RPMI7951 (cell line): ENCODE measurements at places on chromosomes 7 and 10.

DNA sequence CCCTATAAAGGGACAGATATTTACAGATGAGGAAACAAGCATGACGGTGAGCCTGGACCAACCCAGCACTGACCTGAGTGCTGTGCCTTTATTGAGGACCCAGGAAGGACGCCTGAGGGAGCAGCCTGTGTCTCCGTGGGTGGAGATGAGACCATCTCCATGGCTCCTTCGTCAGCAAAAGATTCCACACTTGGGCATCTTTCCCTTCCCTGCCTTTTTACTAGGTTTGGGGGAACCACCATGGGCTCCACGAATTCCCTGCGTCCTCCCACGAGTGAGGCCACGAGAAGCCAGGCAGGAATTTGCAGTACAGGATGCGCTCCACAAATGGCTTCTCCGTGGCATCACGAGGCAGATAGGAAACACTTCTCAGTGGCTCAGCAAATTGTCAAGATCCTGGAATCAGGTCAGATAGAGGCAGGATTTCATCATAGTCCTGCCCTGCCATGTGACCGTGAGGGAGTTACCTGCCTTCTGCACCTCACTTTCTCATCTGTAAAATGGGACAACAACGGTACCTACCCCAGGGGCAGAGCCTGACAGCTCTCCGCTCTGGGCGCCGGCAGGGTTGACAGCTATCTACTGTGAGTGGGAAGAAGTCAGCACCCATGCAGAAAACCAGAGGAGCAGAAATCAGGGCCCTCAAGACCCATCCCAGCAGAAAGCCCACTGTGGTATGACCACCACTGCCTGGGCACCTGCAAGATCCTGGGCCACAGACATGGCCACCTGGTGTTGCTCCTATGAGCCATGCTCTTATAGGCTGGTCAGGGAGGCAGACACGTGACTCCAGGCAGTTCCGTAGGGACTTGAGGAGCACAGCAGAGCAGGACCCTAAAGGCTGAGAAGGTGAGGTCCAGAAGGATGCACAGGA is 80.1 kb downstream of the GRID1 start:
- no peak for DNase-seq

DNA sequence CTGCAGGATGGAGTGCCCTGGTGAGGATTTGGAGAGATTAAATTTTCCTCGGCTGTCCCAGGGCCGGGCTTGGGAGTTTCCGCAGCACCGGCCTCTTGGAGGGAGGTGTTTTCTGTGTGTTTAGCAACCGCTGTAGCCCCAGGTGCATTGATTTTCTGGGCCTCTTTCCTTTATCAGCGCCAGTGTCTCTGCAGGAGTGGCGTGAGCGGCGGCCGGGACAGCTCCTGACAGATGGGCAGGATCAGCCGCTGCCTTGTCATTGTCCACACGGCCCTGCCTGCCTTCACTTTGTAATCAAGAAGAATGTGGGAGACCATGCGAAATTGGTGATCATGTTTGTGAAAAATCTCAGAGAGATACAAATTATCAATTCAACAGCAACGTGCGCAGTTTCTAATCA is 32.4 kb downstream of the NKX6-2 start:
- no peak for DNase-seq

GRCh38 chr7:81159402-81159801 is 240.6 kb upstream of the SEMA3C start:
- peak; percentile 87 for DNase-seq

DNA sequence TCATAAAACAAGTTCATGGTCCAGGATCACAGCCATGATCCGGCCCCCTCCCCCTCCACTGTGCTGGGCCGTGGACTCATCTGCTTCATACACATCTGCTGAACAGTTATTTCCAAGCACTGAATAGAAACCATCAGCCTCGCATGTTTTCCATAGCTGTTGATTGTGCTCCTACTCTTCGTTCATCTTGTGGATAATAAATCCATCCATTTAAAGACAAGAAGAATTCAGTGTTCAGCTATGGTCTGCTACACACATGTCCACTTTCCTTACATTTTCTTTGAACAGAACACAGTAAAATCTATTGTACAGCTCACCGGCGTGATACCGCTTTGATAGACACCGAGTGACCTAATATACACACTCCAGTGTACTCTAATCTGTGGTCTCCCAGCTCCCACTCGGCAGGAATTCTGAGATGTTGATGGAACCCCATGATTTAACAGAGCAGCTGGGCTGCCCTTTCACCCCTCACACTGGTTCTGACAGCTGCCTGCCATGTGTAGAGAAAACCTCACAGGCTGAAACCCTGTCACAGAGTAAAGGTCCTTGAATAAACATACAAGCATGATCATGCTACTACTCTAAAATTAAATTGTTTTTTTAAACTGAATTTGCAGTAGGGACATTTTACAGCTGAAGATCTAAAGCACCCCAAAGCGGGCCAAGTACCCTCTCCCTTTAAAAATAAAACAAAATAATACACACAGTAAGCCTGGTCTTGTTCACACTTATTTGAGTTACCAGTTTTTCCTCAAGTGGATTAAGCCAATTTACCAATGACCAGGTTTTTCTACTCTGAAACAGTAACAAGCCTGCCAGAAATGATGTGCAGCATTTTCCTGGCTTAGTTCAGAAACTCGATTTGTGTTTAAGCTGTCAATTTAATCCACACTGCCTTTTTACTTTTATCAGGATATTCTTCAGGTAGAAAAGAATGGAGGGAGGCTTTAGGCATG is 95.1 kb upstream of the FZD1 start:
- no peak for DNase-seq

GRCh38 chr10:117684046-117684610 is 141.6 kb downstream of the EMX2 start:
- no peak for DNase-seq

- no peak for DNase-seq
These were observed 62.2 kb upstream of the ECHDC3 start for GRCh38 chr10:11679946-11680345.

GRCh38 chr10:48913674-48914073 is 26.0 kb downstream of the LRRC18 start:
- no peak for DNase-seq

- no peak for DNase-seq
These were observed 92.7 kb downstream of the NRG3 start for GRCh38 chr10:81967716-81968115.

DNA sequence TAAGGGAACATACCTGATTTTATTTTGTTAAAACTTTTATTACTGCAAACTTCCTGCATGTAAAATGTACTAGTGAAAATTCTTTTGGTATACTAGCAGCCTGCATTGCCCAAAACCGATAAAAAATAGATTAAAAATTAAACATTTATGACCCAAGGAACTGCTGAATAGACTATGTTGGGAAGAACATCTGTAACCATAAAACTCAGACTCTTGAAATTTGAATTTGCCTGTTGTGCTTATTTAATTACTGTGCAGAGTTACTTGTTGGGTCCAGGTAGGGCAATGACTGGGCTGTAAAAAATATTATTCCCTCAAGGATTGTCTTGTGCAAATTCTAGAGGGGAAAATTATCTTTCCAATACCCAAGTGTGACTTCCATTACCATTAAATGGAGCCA is 193.5 kb upstream of the PITRM1 start:
- no peak for DNase-seq

DNA sequence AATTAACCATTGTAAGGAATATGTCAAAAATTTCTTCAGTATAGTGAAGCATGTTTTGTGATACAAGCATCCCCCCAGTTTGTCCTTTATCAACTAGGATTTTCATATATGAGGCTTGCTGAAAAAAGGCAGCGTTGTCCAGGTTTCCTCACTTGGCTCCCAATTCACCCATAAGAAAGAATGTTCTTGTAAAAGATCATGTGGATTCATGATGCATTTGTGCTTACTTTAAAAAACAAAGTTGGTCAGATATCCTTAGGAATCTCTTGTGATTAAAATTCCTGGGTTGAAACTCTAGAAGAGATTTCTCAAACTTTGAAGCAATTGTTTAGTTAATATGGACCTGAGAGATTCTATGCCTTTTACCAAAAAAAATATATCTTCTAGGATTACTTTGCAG is 181.8 kb downstream of the KIAA1217 start:
- DNase-seq: no peak

- DNase-seq: no peak
These were observed 138.6 kb downstream of the ADAM22 start for GRCh38 chr7:88072715-88073055.

DNA sequence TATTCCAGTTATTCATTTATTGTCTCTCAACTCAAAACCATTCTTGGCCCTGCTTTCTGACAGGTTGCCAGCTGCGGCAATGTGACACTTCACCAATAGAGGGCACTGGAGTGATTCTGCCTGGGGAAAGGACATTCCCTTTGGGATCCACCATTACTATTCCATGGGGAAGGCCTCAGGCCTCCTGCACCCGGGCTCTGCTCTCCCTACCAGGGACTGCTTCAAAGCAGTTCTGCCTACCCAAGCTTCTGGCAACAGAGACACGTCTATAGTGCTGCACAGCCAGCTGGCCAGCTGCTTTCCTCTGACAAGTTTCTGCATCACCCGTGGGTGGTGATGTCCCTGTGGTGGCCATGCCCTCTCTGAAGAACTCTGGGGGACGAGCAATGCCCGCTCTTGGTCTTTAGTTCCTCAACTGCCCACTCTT is 163.8 kb downstream of the ELMO1 start:
- DNase-seq: no peak

GRCh38 chr10:30709229-30709628 is 79.7 kb upstream of the LYZL2 start:
- no peak for DNase-seq

DNA sequence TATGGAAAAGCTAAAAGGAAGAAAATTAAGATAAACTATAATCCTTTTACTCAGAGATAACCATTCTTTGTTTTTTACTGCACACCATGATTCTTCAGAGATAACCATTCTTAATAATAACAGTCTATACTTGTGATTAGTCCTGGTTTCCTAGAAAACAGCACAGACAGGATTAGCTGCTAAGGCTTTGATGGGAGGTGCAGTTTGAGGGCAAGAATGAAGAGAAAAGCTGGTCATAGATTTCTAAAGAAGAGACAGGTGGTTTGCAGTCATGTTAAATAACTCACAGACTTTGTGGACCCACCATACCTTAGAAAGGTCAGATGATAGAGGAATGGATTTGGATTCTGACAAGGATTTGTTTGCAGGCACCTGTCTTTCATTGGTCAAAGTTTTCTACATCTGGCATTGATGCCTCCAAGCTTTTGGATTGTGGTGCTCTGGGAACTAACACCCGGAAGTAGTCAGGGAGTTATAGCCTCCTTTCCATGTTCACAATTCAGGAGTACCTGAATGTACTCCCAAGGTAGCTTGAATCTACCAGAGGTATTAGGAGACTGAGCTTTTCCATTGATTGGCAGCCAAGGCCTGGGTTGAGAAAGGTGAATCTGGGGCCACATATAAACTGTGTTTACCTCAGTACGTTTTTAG is 3.7 kb downstream of the SMC3 start:
- DNase-seq: no peak

DNA sequence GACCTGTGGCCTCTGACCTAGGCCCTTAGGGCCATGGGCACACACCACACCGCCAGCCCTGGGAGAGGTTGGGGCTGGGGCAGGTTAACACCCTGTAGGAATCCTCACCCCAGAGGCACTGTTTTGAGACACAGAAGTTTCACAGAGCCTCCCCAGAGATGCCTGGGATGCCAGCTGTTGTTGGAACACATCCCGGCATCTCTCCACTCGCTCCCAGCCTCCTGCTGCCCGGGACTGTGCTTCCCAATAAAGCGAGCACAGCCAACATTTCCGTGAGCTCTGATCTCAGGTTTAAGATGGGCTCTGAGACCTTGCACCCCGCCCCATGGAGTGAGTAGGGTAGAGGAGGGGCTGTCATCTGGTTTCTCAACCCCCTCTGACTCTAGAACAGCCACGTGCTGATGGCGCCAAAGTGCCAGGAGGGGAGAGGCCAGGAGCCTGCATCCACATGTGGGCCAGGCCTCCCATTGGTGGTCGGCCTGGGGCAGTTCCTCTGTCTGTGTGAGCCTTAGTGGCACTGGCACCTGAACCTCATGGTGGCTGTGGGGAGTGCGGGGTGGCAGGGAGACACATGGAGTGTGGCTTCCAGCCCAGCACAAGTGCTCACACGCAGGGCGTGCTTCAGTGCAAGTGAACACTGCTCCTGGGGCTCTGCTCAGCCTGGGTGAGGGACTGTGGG is 54.7 kb downstream of the RASGEF1A start:
- DNase-seq: no peak

- DNase-seq: no peak
These were observed 13.5 kb downstream of the DYNC2I1 start for GRCh38 chr7:158869876-158870275.

DNA sequence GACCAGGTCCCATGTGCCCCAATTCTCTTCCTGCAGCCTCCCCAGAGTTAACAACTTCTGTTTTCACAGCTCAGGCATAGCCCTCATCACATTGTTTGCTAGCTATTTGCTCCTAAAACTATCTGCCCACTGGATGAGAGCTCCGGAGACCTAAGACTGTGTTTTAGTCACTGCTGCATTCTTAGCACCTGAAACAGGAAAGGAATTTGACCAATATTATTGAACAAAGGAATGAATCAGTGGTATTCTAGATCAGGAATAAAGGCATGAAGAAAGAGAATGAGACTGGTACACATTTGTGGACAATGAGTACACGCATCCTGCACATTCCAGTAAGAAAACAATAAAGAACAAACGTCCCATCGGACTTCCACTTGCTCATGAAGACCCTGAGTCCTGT is 54.8 kb downstream of the PPP1R17 start:
- no peak for DNase-seq

- DNase-seq: peak; percentile 71
These were observed 30.9 kb downstream of the FAM20C start for GRCh38 chr7:223118-223800.

DNA sequence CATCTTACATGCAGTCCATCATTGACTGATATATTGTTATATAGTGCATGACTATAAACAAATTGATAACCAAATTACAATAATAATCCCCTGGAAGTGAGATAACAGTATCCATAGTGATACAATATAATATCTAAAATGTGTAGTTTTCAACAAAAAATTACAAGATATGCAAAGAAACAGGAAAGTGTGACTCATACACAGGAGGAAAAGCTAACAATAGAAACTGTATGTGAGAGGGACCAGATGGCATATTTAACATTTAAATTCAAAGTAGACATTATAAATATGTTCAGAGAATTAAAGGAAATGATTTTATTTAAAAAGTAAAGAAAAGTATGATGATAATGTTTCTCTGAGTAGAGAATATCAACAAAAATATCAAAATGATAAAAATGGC is 8.0 kb downstream of the OR9A2 start:
- no peak for DNase-seq

- DNase-seq: peak; percentile 28
These were observed 13.9 kb upstream of the TBATA start for GRCh38 chr10:70799124-70799523.

DNA sequence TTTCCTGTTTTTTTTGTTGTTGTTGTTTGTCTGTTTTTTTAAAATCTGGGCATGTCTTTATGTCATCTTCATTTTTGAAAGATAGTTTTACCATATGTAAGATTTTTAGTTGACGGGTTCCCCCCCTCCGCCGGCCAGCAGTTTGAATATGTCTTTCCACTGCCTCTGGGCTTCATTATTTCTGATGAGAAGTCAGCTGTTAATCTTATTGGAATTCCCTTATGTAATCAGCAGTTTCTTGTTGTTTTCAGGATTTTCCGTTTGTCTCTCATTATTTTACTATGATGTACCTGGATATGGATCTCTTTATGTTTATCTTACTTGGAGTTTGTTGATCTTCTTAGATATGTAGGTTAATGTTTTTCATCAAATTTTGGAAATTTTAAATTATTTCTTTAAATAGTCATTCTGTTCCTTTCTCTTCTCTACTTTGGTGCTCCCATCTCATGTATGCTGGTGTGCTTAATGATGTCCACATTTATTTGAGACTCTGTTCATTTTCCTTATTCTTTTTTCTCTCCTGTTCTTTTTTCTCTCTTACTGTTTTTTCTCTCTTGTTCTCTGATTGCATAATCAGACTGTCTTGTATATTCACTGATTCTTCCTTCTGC is 9.7 kb downstream of the EXOC6 start:
- DNase-seq: no peak
